Fibroblast of the conjunctiva (primary cell): ENCODE measurements at places on chromosomes 7 and 10.

DNA sequence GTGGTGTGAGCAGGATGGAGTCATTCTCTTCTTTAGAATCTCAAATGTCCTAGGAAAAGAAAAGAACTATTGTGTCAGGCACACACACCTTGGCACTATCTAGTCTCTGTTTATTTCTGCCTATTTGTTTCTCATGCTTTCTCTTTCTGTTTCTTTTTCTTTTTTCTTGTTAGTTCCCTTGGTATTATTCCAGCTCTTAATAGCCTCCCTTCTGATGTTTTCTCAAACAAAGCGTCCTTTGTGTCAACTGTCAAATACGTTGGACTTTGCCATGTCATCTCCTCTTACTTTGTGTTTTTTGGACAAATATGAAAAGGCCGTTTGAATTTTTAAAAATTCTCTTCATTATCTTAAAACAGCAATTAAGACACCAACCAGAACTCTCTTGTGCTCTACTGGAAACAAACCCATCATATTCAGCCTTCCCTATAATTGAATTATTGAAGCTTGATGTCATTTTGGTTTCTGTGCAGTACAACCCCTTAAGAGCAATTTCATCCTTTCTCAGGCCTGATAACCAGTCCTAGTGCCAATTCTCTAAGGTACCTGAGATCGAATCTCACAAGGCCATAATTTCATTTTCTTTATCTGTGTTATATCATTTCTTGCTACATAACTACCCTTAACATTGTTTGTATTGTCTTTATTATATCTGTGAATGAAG lies 497.8 kb upstream of the NRP1 start:
- DNase-seq = no peak

DNA sequence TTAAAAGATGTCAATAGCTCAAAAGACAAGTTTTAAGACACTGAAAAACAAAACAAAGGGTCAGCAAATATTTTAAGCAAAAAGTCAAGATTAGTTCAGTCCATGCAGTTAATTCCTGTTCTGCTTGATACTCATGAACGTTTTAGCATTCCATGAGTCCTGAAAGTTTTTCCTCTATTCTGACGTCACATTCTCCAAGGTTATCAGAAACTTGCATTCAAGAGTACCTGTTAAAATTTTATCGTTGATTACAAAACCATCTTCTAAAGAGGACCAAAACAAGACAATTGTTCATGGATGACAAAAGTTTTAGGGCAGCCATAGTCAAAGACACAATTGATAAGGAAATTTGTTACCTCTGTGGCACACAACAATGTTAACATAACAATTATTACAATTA lies 52.5 kb upstream of the VOPP1 start:
- no peak for DNase-seq

DNA sequence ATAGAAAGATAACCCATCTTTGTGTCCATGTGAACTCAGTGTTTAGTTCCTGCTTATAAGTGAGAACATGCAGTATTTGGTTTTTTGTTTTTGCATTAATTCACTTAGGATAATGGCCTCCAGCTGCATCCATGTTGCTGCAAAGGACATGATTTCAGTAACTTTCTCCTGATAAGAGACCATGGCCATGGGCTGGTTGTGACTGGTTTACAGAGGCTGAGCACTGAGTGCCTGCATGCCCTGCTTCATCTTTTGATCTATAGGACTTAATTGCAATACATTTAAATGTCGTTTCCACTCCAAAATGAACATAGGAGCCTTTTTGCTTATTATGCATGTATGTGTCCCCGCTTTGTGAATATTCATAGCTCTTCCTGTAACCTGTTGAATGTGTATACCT lies 101.3 kb upstream of the IGFBP3 start:
- no peak for DNase-seq

DNA sequence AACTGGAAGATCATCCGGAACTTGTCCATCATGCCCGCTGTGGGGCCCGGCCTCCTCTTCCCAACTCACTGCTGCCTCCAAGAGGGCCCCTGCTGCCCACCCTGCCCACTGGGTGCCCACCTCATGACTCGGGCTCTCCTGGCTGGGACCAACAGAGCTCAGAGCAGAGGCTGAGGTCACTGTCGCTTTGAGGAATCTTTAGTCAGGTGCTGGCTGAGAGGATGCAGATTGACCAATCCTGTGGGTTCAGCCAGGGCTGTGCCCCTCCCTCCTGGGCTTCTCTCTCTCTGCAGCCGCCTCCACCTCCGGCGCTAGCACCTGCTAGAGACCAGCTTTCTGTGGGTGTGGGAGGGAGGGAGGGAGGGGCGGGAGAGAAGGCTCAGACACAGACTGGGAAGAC lies at the start of gene CALHM1:
Gene CALHM1, minus strand, starts transcription at position 181 of the 400 bp plus-strand sequence. Its CDS starts 149 bp downstream, at position 32.
- no peak for DNase-seq

GRCh38 chr7:55121249-55121648 lies 102.4 kb downstream of the EGFR start:
- DNase-seq = no peak

DNA sequence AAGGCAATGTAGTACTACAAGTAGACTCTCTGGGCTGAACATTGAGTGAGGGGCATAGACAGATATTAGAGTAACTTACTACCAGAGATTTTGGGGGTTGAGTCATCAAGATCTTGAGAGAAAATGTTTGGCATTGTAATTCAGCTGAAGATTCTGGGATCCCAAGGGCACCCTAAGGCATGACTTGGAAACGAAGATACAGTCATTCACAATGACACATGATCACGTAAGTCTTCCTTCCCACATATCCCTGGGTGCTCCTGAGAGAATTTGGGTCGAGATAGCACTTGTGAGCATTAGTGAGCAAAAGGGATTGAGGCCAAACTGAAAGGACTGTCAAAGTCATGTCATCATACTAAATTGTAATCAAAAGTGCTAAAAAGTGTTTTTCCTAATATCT lies 192.5 kb upstream of the PCLO start:
- DNase-seq = no peak

- DNase-seq = peak; percentile 85
Observed at GRCh38 chr7:1537535-1538412, 7.3 kb downstream of the MAFK start.

DNA sequence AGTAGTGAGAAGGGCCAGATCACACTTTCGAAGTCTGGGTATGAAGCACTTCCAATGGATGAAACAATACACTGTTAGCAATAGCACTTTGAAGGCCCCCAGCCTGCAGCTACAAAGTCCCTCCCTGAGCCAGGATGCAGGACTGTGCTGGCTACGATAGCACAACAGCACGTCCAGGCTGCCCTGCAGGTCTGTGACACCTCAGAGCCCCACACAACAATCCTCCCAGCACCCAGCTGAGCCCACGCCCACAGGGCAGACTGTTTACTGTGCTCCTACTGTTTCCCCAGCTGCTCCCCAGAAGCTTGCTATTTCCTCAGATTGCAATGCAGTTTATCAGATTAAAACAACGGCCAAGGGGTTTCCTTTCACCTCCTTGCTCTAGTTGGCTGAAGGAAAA lies 71.4 kb downstream of the HTR5A start:
- DNase-seq = no peak

GRCh38 chr10:33252794-33253203 lies 81.7 kb downstream of the NRP1 start:
- DNase-seq = no peak

- no peak for DNase-seq
Observed at GRCh38 chr7:43868681-43869005, 674 bp downstream of the MRPS24 start.

- no peak for DNase-seq
Observed at GRCh38 chr7:145263886-145264285, 428.0 kb upstream of the TPK1 start.

DNA sequence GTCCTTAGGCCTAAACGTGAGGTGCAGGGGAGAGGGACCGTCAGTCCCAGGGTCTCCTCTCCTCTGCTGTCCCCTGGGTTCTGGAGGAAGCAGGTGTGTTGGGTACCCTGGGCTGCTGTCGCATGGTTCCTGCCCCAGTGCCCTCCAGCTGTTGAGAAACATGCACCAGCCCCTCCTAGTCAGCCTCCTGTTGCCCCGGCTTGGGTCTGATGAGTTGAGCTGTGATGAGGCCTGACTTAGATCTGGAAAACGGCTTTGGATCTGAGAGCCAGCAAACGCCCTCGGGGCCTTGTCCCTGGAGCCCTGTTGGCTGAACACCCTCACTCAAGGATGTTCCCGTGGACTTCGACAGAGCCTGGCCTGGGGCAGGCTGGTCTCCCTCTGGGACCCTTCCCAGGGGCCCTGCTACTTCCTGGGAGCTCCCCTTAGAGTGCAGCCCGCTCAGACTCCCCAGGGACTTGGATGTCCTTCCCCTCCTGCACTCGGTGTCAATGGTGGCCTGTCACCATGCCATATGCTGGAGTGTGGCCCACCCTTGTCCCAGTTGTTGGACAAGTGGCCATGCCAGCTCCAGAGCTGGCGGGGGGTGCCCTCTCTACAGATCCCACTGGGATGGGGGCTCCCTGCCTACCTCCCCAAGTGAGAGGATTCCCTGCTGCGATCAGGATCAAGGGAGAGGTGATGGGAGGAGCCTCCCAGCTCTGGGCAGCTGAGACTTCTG lies 12.3 kb downstream of the ZNF316 start:
- no peak for DNase-seq

- DNase-seq = no peak
Observed at GRCh38 chr10:122541541-122542002, 19.0 kb upstream of the DMBT1 start.

GRCh38 chr7:33874943-33875342 lies 30.4 kb upstream of the BMPER start:
- DNase-seq = peak; percentile 94

DNA sequence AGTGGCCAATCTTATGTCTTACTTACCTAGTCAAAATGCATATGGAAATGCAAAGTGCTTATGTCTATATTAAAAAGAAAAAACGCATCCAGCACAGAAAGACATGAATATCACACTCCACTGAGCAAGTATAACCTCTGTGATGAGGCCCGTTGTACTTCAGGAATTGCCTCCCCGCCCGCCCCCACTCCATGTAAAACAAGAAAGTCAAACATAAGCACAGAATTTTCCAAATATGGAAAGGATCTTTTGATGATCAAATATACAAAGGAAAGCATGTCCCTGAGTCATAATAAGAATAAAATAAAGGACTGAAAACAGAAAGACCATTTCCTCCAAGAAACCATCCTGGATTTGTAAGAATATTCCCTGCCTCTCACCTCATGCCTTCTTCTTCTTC lies 229.1 kb downstream of the BAMBI start:
- DNase-seq = no peak

DNA sequence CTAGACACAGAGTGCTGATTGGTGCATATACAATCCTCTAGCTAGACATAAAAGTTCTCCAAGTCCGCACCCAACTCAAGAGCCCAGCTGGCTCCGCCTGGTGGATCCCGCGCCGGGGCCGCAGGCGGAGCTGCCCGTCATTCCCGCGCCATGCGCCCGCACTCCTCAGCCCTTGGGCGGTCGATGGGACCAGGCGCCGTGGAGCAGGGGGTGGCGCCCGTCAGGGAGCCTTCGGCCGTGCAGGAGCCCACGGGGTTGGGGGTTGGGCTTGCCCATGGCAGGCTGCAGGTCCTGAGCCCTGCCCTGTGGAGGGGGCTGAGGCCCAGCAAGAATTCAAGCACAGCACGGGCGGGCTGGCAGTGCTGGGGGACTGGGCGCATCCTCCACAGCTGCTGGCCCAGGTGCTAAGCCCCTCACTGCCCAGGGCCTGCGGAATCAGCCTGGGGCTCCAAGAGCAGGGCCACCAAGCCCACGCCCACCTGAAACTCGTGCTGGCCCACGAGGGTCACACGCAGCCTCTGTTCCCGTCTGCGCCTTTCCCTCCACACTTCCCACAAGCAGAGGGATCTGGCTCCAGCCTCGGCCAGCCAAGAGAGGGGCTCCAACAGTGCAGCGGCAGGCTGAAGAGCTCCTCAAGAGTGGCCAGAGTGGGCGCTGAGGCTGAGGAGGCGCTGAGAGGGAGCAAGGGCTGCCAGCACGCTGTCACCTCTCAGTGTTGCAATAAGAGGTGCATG lies 604.2 kb upstream of the POM121L12 start:
- no peak for DNase-seq

GRCh38 chr7:114710499-114710898 lies 211.4 kb upstream of the MDFIC start:
- no peak for DNase-seq

DNA sequence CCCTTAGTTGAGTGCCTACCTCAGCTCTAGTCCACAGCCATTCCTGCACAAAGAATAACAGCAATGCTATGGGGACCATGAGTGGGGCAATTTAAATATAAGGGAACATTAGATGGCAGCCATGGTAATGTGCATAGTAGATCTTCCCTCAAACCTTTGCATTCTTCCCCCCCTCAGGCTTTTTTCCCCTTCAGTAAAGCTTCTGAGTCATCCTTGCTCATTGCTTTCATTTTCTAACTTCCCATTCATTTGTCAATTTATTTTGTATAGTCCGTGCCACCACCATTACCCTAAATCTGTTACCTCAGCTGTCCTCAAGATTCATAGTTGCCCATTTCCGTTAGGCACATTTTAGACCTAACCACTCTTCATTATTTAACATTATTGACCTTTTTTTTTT lies 10.7 kb downstream of the HECTD2 start:
- no peak for DNase-seq

GRCh38 chr7:24192053-24192452 lies 91.9 kb upstream of the NPY start:
- no peak for DNase-seq

GRCh38 chr10:89357975-89358374 lies 19.9 kb upstream of the IFIT1B start:
- no peak for DNase-seq

GRCh38 chr10:13998163-13998835 lies 332.4 kb downstream of the FRMD4A start:
- no peak for DNase-seq

- no peak for DNase-seq
Observed at GRCh38 chr10:8052956-8053445, 1.5 kb upstream of the GATA3 start.

DNA sequence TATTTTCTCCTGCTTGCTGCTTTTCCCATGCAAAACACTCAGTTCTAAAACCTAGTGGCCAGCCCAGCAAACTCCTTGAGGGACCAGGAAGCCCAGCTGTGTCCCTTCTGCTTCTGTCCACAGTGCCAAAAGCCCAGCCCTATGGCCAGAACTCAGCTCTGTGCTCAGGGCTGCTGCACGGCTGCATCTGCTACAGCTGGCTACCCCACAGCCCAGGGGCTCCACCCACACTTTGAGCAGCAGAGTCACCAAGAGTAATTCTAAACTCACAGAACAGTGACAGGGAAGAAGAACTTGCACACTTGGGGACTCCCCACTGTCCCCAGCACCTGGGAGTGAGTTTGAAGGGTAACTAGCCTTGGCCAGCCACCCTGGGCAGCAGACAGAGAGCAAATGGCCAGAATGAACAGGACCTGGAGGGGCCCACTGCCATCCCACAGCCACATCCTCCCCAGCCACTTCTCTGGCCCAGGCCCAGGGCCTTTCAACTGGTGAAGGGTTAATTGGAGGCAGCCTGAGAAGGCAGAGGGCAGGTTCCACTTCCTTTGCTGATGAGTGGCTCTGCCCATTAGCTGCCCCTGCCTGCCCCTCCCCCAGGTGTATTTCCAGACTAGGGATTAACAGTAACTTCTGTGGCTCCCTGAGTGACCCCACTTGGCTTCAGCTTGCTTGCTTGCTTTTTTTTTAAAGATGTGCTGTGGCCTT lies 28.1 kb upstream of the TRIM8 start:
- no peak for DNase-seq
